ENCODE measurements at places on chromosomes 16 and 17.
A peak's percentile ranks its signal among the peaks of the same experiment; 100 is the strongest.

GRCh38 chr17:18148586-18148985 is 35.0 kb upstream of the ALKBH5 start:
- DNase-seq: no peak

- DNase-seq: no peak
Measured at GRCh38 chr17:2068519-2069051, 13.7 kb downstream of the HIC1 start.

DNA sequence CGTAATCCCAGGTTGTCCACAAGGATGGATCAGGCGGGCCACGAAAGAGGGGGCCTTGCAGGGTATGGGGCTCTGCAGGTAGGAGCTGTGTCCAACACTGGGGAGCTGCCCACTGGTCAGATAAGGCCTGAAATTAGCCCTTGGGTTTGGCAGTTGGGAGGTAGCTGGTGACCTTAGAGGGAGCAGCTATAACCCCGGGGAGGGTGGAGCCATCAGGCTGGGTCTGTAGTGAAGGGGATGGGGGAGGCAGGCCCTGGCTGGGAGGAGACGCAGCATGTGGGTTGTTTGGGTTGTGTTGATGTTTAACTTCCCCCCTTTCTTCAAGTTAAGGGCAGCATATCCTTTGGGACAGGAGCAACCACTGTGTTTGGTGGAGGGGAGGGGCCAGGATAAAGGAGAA is 5.9 kb downstream of the MLLT6 start:
- DNase-seq: no peak

DNA sequence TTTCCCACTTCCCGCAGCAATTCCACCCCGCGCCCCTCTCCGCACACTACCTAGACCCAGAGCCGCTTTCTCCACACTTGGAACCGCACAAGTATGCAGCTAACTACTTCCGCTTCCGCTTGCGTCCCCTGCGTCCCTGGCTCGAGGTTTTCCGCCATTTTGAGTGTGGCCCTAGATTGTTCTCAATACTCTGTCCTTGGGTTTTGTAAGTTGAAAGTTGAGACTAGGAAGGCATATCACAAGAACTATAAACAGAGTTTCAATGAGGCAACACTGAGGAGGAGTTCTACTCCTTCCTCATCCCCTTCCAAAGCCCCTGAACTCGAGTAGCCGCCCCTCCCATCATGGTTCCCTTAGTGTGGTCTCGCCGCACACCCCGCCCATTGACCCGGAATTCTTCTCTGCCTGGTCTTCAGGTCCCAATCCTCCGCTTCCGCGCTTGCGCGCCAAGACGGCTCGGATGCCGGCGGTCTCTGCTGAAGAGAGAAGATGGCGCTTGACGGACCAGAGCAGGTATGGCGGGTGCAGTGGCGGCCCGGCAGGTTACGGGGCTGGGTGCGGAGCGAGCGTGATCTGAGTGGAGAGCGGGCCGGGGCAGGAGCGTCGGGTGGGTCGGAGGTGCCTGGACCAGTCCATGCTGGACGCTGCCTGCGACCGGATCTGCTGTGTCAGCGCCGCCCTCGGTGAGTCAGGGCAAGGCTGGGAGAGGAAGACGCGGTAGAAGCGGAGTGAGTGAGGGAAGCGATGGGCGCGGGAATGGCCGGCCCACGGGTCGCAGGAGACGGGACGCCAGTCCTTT is at the start of the genes FTSJ3 and PSMC5:
Gene FTSJ3, minus strand, starts transcription at position 662 of the 799 bp plus-strand sequence. CDS start 761 bp downstream, outside the sequence.
Gene PSMC5, plus strand, starts transcription at position 430 of the 799 bp plus-strand sequence. Its CDS starts 60 bp downstream, at position 490.
- DNase-seq: peak; percentile 90

DNA sequence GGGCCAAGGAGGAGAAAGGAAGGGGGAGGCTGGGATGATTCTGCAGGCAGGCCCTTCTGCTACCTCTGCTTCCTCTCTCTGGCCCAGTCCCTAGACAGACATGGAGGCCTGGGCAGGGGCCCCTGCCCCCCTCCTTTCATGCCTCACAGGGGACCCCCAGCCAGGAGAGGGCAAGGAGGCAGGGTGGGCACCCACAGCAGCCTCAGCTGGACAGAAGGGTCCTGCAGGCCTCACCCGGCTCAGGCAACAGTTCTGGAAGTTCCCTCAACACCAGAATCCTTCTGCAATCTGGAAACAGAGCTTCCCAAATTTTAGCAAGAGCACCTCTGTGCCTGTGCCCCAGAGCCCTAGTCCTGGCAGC is 8.7 kb downstream of the ARHGAP27 start:
- no peak for DNase-seq

DNA sequence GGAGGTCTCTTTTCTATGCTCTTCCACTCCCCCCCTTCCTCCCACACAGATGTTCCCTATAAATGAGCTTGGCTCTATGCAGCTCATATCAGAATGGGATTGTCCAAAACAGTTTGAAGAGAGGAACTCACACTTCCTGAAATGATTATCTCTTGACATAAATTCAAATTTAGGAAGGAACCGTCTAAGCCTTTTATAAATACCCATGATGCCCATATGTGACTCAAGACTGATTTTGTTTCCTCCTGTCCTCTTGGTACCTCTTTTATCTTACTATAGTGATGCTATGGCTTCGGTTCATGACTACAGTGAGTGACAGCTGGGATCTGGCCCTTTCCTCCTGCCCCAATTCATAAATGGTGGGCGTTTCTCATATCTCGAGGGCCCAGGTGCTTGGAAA is 16.6 kb upstream of the TERF2 start:
- DNase-seq: no peak

- no peak for DNase-seq
Measured at GRCh38 chr17:9924735-9925191, 19.7 kb upstream of the RCVRN start.

GRCh38 chr17:15332338-15332737 is 9.1 kb downstream of the TEKT3 start:
- no peak for DNase-seq

DNA sequence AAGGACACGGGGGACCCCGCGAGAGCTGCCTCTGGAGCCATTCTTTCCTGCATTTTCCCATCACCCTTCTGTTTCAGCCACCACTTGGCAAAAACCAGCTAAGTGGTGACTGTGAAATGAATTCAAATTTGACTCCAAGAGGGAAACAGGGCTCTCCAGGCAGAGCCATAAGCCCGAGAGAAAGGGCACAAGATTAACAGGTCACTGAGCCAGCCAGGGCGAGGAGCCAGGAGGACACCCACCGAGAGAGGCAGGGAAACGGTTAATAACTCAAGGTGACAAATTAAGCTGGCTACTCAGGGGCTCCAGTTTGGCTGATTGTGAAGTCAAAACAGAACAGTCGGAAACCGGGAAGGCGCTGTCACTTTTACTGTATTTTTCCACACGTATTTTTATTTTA is 67.8 kb upstream of the SOX9 start:
- DNase-seq: no peak

- DNase-seq: no peak
Measured at GRCh38 chr16:12871784-12872183, 29.6 kb upstream of the SHISA9 start.

DNA sequence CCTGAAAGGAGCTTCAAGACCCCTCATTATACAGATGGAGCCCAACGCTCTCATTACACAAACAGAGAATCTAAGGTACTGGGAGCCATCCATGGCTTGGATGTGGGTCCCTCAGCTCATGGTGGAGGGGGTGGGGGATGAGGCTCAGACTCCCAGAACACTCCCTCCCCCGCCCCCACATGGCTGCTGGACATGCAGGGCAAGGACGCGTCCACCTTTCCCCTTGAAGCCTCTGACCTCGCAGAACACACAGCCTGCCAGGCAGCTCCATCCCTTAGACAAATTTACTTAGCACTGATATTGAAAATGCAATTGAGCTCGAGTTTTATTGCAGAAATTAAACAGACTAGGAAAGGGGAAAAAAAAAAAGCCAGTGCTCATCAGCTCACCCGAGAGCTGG is 203.9 kb downstream of the ZNF423 start:
- DNase-seq: no peak

GRCh38 chr17:73286863-73287296 is 24.9 kb downstream of the CDC42EP4 start:
- DNase-seq: no peak

- no peak for DNase-seq
Measured at GRCh38 chr16:81973737-81974136, 37.5 kb downstream of the SDR42E1 start.

GRCh38 chr16:3143598-3144320 is 8.9 kb downstream of the ZNF213 start:
- no peak for DNase-seq

DNA sequence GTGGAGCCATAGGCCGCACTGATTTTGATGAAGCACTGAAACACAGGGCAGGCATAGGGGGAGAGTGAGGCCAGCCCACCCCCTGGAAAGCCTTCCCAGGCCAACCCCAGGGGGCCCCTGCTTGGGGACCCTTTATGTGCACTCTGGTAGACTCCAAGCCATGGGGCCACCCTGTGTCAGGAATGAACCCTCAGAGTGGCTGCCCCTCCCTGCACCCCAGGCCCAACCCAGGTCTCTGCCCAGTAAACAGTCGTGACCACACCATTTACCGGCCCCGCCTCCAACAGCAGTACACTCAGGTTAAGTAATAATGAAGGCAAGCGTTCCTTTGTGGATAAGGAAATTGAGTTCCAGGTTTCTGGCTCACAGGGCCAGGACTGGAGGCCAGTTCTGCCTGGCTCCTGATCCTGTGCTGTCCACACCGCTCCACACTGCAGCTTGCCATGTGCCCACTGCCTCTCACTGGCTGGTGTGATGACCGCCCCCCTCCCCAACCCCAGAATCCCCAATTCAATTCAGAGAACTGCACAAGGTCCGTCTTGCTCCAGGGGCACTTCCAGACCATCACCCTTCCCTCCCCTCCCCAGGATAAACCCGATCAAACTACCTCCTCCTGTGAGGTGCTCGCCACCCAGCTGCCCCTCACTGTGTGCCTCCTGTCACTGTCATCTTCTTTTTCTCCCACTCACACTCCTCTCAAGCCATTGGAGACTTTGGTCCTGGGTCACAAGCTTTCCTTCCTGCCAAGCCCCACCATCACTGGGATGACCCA is 13.6 kb downstream of the PIMREG start:
- DNase-seq: no peak

GRCh38 chr17:47239967-47240651 is 13.5 kb upstream of the ITGB3 start:
- DNase-seq: no peak

DNA sequence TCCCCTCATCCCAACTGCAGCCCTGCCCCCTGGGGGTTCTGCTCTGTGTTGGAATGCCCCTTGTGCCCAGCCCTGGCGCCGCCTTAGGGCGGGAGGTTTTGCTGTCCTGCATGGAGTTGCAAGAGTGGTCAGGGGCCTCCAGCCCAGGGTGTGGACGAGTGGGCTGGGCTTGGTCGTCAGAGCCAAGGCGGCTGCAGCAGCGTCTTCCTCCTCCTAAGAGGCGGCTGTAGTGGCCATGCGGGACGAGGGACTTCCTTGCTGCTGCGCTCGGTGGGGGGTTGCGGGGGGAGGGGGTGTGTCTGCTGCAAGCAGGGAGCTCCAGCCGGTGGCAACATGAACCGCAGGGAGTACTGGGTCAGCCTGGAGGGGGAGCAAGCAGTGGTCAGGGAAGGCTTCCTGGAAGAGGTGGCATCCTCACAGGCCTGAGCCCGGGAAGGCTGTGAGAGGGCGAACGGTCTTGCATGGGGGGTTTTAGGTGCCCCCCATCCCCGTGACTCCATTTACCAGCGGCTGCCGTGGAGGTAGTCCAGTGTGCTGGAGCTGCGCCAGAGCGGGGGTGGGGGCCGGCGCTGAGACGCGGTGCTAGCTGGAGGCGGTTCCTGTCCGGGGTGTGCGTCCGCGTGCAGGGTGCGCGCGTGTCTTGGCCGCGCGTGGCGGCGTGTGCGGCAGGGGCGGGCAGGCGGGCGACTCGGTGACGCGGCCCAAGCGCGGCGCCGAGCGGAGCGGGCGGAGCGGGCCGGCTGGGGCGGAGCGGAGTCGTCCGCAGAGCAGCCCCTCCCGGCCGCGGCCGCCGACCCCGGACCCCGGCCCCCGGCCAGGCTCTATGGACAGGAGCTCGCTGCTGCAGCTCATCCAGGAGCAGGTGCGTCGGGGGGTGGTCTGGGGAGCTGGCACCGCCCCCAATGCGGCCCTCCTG is at the start of gene RHBDL1:
Gene RHBDL1, plus strand, starts transcription at position 704 of the 916 bp plus-strand sequence. Its CDS starts 120 bp downstream, at position 824.
- DNase-seq: no peak

DNA sequence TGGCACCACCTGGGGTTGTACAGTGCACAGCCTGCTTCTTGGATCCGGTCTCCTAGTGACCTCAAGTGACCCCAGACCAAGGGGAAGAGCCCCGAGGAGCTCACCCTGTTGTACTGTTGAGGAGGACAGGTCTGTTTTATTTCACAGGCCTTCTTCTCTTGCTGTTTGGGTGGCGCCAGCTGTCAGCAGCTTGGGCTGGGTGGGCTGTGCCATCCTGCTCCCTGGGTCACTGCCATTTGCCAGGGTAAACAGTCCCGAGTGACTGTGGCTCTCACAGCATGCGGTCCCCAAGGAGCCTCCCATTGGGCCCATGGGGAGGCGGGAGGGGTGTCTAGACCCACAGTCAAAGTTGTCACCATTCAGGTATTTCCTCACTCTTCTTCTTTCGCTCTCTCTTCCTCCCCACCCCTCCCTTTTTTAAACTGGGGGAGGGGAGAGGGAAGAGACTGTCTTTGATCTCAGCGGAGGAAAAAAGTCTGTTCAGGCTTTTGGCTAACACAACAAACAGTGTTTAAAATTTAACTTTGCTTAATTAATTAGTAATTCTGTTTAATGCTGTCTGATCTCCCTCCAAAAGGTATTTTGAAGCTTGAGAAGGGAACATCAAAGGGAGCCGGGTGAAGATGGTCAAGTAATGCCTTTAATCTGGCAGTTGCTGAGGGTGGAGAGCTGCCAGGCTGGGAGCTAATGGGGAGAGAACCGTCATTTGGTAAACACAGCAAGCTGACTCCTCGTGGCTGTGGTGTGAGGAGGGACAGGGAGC is 64.0 kb downstream of the SNX20 start:
- no peak for DNase-seq

- DNase-seq: no peak
Measured at GRCh38 chr16:28105954-28106353, 42.4 kb upstream of the GSG1L start.

GRCh38 chr16:87715658-87716057 is 50.1 kb downstream of the KLHDC4 start:
- no peak for DNase-seq

DNA sequence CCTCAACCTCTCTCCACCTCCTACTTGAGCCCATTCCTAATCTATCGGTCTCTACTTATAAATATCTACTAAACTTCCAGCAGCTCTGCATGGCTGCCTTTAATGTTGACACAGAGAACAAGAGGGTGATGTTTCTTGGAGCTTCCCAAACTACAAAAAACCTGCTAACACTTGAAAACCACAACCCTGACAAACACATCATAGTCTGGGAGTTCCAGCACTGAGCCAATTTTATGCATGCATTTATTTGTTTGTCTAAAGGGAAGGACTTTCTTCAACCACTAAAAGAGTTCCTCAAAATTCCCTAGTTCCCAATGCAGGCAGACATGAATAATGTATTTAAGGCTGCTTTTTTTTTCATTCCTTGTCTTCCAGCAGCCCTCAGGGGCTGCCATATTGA is 331.8 kb upstream of the XYLT1 start:
- DNase-seq: no peak

GRCh38 chr17:7703584-7704479 is 1.2 kb upstream of the EFNB3 start:
- no peak for DNase-seq

- no peak for DNase-seq
Measured at GRCh38 chr17:60920107-60920506, 242.5 kb downstream of the BCAS3 start.

Measured in activated T-cell treated with anti-CD3 and anti-CD28 coated beads for 4 hours (primary cell).